ENCODE measurements at places on chromosomes 7 and 10. TPM values are rescaled to one million over a fixed set of nuclear protein-coding genes. Genes with fewer than 3 reads are reported as not detected.

IQUB gene
- polyA plus RNA-seq = 0.58 TPM

SEMA3D gene
- 1.6 TPM for polyA plus RNA-seq

SPDYE8 gene
- polyA plus RNA-seq = 0.63 TPM

TMEM140 gene
- polyA plus RNA-seq = not detected

OR6V1 gene
- not detected for polyA plus RNA-seq

SPDYE5 gene
- polyA plus RNA-seq = 0.26 TPM

MBL2 gene
- polyA plus RNA-seq = not detected

GDF2 gene
- not detected for polyA plus RNA-seq

All from neural cell (in vitro differentiated cells).